ENCODE measurements at places on chromosomes 13 and 19.

DNA sequence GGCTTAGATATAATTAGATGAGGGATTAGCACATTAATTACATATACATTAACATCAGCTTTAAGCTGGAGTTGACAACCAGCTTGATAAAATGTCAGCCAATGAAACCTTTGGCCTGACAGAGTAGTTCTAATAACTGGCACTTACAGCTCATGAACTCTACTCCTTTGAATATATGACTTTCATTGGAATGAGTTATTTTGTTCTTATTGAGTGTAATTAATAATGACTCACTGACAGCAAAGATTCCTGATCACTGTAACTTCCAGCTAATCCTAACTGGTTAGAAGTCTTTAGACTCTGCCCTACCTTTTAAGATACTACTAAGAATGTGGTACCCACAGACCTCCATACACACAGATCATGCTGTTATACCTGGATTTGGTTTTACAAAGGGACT lies 41.0 kb downstream of the EFNB2 start:
- DNase-seq = no peak

DNA sequence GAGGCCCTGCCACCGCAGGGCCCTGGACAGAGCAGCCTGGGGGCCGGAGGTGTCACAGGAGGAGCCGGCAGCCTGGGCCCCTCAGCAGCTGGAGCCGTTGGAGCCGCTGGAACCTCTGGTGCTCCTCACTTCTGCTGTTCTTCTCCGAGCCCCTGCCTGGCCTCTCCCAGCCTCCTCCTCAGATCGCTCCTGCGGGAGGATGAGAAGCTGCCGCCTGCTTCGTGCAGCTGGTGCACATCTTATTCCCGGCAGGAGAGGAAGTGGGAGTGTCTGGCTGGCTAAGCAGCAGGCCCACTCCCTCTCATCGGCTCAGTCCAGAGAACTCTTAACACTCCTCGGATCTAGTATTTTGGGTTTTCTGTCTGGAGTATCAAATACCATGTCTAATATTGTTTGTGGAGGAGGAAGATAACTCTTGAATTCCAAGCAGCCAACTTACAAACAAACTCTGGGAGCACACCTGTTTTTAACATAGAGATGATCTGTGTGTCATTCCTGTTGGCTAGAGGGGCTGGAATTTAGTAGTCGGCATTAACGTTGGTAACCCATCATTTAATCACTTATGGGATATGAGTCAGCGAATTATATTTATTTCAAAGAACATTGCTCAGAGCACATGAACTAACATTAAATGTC lies 37.1 kb upstream of the RNF113B start:
- DNase-seq = no peak

DNA sequence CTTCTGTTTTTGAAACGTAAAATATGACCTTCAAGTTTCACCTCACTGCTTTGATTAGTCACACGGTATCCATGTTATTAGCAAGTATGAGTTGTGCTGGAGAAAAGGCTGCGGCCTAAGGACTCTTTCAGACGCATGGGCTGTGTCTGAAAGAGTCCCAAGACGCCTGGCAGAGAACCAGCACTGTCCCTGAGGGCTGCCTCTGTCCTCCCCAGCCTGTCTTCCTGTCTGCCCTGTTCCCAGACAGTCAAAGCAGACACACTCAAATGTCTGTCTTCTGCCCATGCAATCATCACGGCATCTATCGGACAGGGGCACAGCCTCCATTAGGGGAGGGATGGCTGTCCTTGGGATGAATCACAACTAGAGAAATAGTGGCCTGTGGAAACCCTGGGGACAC lies 65.5 kb downstream of the DPY19L3 start:
- DNase-seq = no peak

- no peak for DNase-seq
Observed at GRCh38 chr13:79237981-79238380, 168.1 kb downstream of the RBM26 start.

- DNase-seq = no peak
Observed at GRCh38 chr19:34713262-34713637, 20.8 kb upstream of the ZNF181 start.

DNA sequence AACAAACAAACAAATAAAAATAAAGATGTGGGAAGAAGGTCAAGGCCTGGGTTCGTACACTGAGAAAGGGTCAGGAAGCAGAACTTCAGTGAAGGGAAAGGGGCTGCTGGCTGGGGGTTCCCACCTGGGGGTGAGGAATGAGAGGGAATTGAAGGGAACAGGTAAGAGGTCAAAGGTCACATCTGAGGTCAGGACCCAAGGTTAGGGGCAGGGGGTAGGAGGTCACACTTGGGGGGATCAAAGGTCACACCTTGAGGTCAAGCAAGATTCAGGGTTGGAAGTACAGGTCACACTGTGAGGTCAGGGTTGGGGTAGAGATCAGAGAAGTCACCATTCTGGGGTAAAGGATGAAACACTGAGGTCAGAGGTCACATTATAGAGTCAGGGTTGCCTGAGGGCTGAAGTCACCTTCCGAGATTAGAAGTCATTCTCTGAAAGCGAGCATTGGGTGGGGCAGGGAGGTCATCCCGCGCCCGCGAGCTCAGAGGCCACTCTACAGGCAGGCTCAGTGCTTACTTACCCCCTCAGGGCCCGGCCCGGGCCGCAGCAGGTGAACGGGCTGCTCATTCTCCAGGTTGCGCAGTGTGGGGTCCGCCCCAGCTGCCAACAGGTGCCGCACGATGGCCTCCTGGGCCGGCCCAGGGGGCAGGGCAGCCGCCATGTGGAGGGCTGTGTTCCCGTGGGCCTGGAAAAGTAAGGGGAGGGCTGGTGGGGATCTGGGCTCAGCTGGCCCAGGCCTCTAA lies 10.8 kb downstream of the NFKBID start:
- no peak for DNase-seq

- no peak for DNase-seq
Observed at GRCh38 chr13:33918199-33918932, 100.4 kb downstream of the RFC3 start.

DNA sequence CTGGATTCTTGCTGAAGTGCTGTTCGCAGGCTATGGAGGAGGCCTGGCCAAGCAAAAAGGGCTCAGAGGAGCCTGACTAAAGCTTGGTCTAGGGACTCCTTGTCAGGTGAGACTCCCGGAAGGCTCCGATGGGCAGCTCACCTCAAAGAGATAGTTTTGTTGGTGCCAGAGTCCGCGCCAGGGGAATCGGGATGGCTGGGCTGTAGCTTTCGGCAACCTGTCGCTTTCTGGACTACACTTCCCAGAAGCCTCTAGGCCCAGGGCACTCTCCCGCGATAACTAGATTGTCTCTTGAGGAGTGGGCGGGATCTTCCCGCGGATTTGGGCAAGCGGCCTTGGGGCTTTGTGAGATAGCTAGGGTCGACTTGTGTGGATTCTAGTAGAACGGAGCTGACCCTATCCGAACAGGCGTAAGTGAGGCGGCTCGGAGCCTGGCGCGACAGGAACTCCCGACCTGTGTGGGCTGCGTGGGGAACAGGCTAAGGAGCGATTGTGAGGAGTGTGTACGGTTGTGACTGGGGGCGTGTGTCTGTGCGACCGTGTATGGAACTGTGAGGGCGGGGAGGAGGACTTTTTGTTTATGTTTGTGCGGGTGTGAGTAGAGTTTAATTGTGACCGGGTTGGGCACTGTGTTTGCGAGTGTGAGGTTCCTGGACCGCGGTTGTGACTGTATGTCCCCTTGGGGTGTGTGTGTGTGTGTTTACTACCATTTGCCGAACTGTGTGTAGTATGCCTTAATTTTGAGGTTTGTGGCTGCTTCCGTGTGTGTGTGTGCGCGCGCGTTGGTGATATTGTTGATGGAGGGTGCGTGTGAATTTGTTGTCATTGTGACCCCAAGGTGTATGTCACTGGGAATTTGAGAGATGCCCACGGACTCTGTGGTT lies at the start of gene ZNF345:
Gene ZNF345 (plus strand): TSS at position 318 of the 884 bp plus-strand sequence. CDS start 25,955 bp downstream, outside the sequence.
- DNase-seq = peak; percentile 88

DNA sequence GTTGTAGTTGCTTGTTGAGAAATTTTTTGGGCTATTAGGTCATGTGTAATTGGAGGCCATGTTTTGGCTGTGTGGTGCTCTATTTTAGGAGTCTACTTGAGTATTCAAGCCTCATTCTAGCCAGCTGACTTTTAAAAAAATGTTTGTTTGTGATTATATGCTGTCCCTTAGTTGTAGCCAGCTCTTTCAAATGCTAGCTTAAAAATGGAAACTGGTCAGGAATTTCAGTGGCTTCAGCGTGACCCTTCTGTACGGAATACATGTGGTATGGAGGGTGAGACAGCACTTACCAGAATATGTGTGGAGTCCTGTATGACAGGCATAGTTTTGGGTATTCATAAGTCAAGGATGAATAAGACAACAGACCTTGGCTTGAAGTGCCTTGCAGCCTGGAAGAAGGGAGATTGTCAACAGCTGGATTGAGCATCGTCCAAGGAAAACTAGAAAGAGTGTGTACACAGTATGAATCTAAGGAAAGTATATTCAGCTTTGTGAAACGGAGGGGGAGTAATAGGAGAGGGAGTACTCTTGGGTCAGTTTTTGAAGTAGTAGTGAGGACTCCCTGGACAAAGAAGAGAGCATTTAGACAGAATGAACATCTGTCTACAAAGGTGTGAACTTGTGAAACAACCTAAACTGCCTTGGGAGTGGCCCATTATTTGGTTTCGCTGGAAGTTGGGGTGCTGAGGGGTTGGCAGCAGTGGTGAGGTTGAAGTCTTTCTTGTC lies 20.0 kb upstream of the WTIP start:
- DNase-seq = no peak

DNA sequence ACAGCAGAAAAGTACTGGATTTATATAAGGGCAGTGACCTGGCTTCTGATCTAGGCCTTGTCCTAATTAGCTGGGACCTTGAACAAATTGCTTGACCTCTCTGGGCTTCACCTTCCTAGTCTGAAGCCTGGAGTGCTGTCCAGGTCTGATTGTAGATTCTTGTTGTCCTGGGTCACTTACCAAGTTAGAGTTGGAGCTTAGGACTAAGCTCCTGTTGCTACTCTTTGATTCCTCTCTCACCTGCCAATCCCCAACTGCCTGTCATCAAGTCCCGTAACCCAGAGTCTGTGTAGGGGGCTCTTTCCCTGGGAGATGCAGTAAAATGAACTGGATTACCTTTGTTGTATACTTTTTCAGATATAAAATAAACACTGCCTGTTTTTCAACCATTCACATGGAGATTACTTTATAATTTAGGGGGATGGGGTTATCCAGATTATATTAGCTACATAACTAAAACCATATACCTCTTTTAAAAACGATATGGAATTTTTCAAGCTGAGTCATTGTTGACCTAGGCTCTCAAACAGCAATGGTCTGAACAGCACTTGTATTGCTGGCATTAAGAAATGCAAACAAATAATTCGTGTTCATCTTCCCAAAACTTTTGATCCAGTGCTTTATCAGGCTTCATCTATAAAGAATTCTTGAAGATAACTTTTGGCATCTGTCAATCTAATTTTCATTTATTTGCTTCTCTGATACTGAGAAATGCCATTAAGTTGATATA lies 5.8 kb downstream of the ARHGAP35 start:
- DNase-seq = no peak

GRCh38 chr19:39424934-39425333 lies 10.8 kb downstream of the RPS16 start:
- no peak for DNase-seq

GRCh38 chr13:80877209-80877943 lies 536.5 kb upstream of the SPRY2 start:
- DNase-seq = no peak

- no peak for DNase-seq
Observed at GRCh38 chr13:112696869-112697465, 7.1 kb downstream of the ATP11A start.

- no peak for DNase-seq
Observed at GRCh38 chr19:40687525-40688016, 2.9 kb downstream of the NUMBL start.

GRCh38 chr13:34116651-34117050 lies 298.7 kb downstream of the RFC3 start:
- DNase-seq = no peak

DNA sequence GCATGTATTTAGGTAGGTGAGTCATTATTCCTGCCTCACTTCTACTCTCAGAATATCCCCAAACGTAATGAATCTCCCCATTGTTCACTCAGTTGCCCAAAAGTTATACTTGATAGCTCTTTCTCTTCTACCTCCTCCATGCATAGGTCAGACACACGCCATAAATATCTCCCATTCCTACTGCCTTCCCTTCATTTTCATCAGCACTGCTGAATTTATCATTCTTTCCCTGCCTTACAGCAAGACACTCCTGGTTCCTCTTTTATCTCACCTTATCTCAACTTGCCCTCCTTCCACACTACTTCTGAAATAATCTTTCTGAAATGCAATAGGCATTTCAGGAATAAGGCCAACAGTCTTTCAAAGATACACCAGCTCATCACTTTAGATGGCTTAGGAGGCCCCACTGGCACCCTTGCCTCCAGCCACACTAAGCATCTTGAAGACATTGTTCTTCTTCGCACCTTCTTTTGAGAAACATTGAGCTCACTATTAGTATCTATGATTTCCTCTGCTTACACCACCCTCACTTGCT lies 333.9 kb downstream of the MYO16 start:
- no peak for DNase-seq

- no peak for DNase-seq
Observed at GRCh38 chr19:1373534-1374249, 10.0 kb upstream of the NDUFS7 start.

- peak; percentile 53 for DNase-seq
Observed at GRCh38 chr13:24709186-24709913, 29.1 kb downstream of the ATP12A start.

GRCh38 chr19:12745166-12745897 lies 6.3 kb upstream of the BEST2 start:
- DNase-seq = no peak
